H7 (cell line): ENCODE measurements at places on chromosomes 7 and 10. TPM values are rescaled to one million over a fixed set of nuclear protein-coding genes. Genes with fewer than 3 reads are reported as not detected.
A peak's percentile ranks its signal among the peaks of the same experiment; 100 is the strongest.

- DNase-seq, result no peak
Observed at GRCh38 chr10:15118615-15119014, 21.5 kb downstream of the RPP38 start.

DNA sequence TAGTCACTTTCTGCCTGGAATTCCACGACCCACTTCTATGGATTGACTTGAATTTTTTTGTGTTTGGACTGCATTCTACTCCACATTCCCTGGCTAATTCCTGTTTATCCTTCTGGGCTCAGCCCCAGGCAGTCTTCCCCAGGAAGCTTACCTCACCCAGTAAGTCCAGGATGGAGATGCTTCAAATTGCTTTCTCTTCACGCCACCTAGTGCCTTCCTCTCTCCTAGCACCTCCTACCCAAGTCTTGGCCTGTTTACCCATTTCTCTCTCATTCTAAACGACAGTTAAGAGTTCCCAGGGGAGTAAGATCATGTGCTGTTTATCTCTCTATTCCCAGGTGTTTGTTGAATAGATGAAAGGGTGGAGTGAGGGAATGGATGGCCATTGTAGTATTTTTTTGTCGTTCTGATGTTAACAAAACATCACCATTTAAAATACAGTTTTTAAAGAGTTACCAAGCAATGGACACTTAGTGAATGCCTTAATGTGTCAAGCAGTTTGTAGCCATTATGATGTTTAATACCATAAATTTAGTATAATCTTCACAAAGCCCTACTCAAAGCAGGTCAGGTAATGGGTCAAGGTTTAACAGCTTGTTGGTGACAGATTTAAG is 45.5 kb upstream of the TARP start:
- peak; percentile 79 for DNase-seq

DNA sequence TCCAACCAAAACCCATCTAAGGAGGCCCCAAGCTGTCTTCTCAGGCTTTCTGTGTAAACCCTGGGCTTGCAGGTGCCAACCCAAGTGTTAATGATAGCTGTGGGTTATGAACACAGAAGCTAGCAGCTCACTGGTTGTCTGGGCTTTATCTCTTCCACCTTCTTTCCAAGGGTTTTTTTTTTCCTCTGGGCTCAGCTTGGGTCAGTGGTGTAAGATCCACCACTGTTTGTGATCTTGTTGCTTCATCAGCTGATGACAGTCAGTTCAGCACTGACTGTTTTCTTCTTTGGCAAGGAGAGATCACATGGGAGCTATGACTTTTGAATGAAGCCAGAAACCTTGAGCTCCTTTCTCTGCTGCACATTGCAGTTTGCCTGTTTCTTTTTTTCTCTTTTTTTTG is 4.6 kb downstream of the GTPBP4 start:
- DNase-seq, result no peak

- DNase-seq, result peak; percentile 92
Observed at GRCh38 chr7:27108390-27109127, 6.1 kb upstream of the HOXA2 start.

DNA sequence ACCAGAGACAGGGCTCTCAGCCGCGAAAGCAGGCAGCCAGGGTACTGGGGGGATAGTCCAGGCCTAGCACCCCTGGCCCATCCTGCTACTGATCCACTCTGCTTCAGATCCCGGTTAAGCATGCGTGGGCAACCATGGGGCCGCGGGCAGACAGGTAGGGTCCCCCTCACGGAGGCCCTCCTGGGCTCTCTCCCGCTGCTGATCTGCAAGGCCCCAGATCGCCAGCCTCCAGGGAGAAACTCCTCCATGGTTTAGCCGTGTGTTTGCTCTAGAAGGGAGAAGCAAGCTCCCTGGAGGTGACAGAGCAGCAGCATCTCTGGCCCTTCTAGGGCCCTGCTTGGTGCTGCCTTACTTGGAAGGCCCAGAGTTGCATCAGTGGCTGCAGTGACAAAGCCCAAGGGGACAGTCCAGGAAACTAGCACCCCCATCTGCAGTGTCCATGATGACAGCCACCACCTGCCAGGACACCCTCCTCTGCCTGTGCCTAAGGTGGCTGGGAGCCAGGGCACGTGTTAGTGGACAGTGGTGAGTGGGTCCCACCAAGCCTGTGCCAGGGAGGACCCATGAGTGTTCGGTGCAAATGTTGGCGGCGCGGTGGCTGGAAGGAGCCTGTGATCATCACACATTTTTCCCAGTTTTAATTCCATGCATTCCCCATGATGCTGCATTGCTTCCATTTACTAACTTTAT is 29.2 kb downstream of the CALML5 start:
- DNase-seq, result peak; percentile 33

- DNase-seq, result no peak
Observed at GRCh38 chr10:59960751-59961150, 54.4 kb upstream of the CCDC6 start.

ASIC3 gene
- 1.4 and 1.6 TPM in 2 replicates for total RNA-seq

TWIST1 gene
- total RNA-seq, result 0.18 and 2.3 TPM in 2 replicates
